T1000 (cell line): ENCODE measurements at places on chromosomes 7 and 10.

- DNase-seq = no peak
These were observed 573 bp downstream of the BLVRA start for GRCh38 chr7:43758822-43759683.

DNA sequence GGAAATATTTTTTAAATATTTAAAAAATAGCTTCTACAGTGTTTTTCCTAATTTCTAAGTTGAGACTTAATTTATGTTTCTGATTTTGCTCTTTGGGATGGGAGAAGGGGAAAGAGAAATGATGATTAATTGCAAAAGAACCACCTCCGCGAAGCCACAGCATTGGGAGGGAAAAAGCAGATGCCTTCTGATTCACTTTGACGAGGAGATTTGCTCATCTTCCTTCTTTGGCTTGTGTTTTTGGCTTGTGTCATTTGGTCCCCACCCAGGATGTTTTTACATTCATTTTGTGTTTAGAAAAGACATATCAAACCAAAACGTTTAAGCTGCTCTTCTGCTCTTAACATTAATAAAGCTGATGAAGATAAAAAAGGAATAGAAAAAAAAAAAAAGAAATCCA is 121.7 kb downstream of the MACC1 start:
- no peak for DNase-seq

DNA sequence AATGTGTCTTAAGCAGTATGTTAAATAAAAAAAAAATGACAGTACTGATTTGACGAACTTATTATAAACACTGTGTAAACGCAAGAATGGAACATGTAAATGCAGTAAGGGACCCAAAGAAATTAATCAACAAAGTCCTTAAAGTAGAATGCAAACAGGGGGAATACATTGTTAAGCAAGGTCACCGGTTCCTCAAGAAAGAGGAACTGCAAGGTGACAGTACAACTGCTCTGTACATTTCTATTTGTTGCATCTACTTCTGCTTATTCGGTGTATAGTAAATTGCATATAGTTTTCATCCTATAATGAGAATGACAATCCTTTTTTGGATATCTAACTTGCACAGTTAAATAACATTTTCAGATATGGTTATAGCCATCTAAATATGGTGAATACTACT is 387.0 kb upstream of the SEMA3D start:
- no peak for DNase-seq

DNA sequence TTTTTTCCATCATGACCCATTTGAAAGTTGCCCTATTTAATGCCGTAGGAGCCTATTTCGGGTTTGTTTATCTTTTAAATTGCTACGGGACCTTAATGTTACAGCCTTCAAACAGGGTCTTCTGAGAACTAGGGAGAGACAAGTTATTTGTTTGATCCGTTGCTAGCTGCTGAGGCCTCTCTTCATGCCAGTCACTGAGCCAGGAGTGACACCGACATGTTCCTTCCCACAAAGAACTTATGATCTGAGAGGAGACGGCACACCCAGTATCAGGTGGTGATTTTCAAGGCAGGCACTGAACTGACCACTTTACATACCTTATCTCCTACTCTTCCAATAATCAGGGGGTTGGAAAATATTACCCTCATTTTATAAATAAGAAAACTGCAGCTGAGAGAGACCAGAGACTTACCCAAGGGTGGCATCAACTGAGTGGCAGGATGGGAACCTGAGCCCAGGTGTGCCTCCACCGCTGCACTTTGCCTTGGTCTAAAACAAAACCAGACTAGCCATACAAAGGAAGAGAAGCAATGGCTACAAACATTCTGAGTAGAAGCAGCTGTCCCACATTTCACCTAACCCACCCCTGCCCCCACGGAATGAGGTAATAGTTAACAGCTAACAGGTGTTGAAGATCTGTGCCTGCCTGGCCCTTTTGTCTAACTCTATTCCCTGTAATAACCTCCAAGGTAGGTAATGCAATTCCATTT is 40.5 kb downstream of the PPP1R3C start:
- no peak for DNase-seq

GRCh38 chr7:158497627-158498026 is 90.0 kb downstream of the PTPRN2 start:
- DNase-seq = no peak

DNA sequence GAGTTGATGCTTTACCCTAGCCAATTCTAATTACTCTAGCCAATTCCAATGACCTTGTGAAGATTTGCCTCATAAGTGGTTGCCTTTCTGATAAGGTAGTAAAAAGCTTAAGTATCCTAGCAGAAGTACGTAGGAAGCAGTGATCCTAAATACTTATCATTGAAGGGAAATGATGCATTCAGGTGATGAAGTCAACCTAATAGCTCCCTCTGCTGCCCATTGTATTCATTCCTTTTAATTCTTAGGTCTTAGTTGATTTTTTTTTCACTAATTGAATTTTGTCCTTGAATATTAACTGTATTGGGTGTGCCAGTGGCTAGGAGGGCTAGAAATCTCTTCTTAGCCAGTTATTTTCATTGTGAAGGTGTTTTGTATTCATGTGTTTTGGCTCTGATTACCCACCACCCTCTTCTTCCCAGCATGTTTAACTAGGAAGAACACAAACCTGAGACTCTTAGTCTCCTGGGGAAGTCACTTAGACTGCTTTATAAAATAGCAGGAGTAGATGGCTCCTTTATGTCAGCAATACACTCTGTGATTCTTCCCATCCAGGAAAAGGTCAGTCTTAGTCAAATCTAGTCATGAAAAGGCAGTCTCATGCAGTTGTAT is 46.3 kb downstream of the PLEKHA8 start:
- no peak for DNase-seq

DNA sequence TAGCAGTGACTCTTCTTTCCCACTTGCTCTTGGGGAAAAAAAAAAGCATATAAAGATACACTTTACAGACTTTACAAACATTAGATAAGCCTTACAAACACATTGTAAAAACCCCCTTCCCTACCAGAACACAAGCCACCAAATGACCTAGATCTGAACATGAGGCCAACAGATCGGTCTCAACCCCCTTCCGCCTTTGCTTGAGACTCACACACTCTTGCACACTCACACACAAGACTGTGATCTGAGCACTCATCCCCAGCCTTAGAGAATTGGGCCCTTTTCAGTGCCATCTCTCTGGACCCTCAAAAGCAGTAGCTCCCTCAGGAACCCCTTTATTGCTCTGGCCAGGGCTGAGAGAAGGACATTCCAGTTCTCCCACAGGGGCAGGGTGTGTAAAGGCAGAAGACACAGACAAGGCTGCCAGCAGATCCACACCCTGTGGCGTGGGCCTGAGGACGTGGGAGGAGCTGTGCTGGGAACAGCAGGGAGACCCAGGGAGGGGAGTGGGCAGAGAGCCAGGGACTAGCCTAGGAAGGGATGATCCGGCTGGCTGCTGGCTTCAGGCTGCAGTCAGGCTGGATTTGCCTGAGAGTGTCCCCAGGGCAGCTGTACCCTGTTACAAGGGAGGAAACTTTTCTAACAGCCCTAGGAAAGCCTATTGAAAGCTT is 206.7 kb downstream of the KIAA1217 start:
- DNase-seq = peak; percentile 31

DNA sequence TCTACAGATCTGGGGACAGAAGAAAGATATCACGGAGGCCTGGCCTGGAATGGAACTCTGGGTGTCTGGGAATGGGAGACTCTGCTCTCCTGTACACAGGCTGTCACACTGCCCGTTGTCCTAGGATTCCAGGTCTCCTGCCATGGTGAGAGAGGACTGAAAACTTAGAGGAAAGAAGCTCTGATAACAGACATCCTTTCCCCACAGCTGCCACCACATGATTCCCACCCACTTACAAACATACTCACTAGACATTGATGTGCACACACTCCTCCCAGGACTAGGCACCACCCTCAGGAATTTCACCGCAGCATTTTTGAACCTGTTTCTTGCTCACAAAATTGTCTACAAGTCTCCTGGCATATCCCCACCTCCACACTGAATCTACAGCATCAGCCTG is 5.7 kb downstream of the ZNF92 start:
- DNase-seq = no peak

DNA sequence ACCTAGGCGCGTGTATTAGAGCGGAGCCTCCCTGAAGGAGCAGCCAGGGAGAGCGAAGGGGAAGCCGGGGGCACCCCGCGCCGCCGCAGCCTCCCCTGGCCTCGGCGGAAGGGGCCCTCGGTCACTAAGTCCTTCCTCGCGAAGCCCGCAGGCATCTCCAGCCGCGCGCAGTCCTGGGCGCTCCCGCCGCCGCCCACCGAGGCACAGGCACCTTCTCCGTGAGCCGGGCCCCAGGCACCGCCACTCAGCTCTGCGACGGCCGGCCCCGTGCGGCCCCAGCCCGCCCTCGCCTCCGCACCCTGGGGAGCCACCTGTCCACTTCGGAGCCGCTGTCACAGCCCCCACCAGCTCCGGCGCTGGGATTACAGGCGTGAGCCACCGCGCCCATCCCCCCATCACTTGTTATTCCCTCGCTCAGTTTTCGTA is 80.8 kb downstream of the ZNF467 start:
- no peak for DNase-seq

GRCh38 chr7:69504733-69505420 is 93.4 kb upstream of the AUTS2 start:
- no peak for DNase-seq

DNA sequence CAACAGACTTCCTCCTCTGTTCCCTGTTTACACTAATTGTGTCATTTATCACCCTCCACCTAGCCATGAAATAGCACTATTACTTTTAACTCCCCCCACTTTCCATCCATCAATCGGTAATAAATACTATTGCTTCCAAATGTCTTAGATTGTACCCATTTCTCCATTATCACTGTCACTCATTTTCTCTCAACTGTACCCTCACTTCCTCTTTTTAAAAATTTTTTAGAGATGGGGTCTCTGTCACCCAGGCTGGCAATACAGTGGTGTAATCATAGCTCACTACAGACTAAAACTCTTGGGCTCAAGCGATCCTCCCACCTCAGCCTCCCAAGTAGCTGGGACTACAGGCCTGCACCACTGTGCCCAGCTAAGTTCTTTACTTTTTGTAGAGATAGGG is 123.5 kb upstream of the EGR2 start:
- no peak for DNase-seq

DNA sequence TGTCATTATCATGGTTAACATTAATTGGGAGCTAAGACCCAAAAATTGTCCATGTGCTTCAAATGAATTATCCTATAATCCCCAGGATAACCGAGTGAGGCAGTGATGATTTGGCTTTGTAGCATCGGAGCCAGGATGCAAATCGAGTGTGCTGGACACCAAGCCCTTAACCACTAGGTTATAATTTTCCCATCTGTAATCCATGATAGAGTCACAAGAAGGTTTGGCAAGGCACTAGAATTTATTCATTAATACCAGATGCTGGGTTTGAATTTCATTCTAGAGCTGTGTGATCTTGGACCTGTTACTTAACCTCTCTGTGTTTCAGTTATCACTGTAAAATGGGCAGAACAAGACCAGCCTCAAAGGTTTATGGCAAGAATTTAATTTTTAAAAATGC is 21.0 kb upstream of the ITGB1 start:
- DNase-seq = no peak

- DNase-seq = no peak
These were observed 60.4 kb downstream of the MEOX2 start for GRCh38 chr7:15626041-15626440.

- no peak for DNase-seq
These were observed 129.4 kb downstream of the AKR1D1 start for GRCh38 chr7:138205614-138206150.

GRCh38 chr7:154794147-154794780 is 208.7 kb downstream of the PAXIP1 start:
- no peak for DNase-seq

GRCh38 chr7:73976761-73977618 is 51.0 kb upstream of the ELN start:
- no peak for DNase-seq
